ENCODE measurements at places on chromosomes 7 and 10.

DNA sequence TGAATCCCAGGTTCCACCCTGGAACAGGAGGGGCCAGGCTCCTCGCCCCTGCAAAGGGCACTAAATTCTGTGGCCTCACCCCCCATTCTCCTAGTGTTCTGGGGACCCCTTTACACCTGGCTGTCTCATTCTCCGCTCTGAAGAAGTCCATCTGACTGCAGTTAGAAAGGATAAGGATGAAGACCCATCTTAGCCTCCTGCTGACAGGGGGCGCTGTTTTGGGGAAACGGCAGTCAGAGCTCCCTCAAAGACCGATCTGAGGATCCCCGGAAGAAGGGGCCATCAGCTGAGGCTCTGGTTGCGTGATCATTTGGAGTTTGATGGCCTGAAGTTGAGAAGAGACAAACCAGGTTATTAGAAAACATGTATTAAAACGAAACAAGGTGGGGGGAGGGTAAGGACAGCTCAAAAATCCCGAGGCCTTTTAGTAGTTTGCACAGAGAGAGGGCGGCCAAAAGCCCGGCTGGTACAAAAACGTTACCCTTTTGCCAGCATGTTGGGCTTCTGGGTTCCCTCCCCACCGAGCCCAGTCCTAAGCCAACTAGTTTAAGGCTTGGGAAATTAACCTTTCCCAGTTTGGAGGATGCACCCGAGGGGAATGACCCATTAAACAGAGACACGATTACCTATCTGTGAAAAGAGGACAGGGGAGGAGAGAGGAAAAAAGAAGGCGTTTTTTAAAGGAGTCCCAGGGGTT is 102.8 kb downstream of the CHN2 start:
- no peak for DNase-seq

DNA sequence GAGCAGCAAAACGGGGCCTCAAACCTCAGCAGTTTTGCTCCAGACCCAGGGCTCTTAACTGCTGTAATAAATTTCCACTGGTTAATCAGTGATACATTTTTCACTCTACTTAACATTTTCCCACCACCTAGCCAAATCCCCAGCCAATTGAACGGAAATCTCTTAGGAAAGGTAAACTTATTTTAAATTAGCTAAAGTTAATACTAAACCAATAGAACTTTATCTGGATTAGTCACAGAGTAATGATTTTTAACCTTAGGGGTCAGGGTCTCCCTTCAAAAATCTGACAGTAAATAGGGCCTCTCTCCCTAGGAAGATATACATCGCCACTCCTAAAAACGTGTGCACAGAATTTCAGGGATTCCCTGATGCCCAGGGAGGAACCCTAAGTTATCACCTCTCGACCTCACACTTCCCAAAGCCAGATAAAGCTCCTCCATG is 87.4 kb upstream of the KMT2E start:
- no peak for DNase-seq

DNA sequence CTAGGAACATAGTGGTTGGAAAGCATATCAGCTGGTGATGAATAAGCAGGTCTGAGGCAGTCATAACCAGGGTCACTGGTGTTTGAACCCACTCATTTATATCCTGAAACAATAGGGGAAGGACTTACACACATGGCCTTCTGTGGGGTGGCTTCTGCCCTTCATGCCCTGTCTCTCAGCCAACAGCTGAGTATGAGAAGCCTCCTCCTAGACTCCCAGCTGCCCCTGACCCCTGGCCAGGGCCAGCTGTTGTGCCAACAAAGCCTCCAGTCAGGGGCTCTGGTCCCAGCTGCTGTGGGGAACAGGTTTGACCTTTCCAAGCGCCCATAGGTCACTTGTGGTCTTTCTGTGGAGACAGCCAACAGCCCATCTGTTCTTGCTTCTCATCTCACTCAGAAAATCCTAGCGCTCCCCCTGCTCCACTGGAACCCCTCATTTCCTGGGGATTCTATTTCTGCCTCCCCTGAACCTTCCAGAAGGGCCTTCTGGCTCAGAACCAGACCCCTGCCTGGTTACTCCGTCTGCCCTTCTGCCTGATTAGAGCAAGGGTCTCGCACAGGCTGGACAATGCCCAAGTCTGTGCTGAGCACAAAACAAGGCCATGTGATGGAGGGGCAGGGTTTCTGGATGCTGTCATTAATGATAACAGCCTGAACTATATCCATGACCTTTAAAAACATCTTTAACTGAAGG is 9.7 kb upstream of the PURB start:
- DNase-seq: no peak

- DNase-seq: peak; percentile 55
Measured at GRCh38 chr7:27160145-27160545, 3.7 kb upstream of the HOXA7 start.
